ENCODE measurements at places on chromosomes 7 and 10.

GRCh38 chr7:11707606-11708193 lies 124.3 kb downstream of the THSD7A start:
- no peak for DNase-seq

GRCh38 chr10:43902842-43903241 lies 254.2 kb upstream of the ZNF32 start:
- no peak for DNase-seq

- no peak for DNase-seq
These were observed 158.9 kb upstream of the ASAH2 start for GRCh38 chr10:50410066-50410811.

GRCh38 chr10:6769704-6770417 lies 189.8 kb upstream of the PRKCQ start:
- DNase-seq, result no peak

DNA sequence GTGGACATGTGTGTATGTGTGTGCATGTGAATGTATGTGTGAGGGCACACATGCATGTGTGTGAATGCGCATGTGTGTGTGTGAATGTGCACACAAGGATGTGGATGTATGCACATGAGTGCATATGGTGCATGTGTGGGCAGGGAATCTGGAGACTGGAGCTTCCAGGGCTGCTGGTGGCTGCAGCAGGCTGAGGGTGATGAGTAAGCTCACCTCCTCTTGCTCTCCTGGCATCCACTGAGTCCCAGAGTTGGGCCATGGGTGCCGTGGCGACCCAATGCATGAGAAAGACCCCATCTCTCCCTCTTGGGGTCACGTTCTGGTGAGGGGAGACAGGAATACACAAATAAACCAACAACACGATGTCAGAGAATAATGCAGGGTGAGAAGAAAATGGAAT lies 33.3 kb upstream of the COL13A1 start:
- no peak for DNase-seq

DNA sequence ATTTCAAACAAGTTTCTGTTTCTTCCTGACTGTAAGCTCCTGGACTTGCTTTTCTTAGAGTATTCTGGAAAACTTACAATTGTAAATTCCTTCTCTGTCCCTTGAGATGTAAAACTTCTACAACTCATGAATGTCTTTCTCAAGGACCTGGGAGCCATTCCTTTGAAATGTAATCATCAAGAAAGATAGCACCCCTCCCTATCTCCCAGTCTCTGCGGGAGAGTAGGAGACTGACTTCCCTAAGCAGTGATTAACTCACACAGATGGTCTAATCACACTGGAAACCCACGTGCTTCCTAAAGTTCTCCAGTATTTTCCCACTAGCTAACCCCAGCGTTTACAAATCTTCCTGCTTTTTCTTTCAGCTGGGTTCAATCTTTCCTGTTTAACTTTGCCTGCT lies 549.4 kb downstream of the SORCS1 start:
- DNase-seq, result no peak

DNA sequence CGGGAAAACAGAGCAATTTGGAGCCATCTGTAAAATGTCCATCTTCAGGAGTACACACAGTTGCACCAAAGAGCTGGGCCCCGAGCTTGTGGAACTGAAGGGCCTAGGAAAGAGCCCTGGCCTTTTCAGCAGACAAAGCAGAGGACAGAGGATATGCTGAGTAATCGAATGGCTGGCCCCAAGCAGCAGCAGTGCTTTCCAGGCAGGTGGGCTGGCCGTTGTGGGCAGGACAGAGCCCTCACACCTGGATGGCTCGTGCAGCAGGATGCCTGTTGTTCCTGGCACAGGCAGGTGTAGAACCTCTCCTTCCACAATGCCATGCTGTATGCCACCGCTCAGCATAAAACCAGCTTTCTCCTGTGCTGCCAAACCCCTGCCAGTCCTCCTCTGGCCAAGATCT lies 32.5 kb upstream of the TNS3 start:
- DNase-seq, result no peak

DNA sequence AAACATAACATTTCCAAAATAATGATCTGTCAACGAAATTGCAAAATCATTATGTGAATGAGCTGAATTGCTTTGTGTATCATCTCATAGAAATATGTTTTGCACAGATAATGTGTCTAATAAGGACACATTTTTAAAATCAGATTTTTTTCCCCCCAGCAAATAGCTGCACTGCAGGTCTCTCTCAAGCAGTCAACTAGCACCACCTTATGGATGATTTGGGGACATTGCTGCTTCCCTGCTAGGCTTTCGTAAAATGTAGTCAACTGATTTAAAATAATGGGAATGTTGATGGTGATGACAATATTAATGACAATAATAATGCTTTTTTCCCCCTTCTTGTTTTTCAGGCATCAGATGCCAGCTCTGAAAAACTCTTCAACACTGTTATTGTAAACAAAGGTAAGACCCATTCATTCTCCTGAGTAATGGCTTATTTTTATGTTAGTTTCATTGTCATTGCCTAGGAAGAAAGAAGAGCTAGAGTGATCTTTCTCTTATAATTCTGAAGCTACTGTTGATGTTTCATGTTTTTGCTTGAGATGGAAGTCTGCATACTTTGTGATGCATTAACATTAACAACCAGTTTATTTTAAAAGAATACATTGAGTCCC lies 433.6 kb upstream of the GALNT17 start:
- peak; percentile 70 for DNase-seq

GRCh38 chr10:24467136-24467535 lies 256.6 kb downstream of the ARHGAP21 start:
- no peak for DNase-seq

GRCh38 chr7:111083413-111083812 lies 7.5 kb upstream of the LRRN3 start:
- DNase-seq, result no peak

DNA sequence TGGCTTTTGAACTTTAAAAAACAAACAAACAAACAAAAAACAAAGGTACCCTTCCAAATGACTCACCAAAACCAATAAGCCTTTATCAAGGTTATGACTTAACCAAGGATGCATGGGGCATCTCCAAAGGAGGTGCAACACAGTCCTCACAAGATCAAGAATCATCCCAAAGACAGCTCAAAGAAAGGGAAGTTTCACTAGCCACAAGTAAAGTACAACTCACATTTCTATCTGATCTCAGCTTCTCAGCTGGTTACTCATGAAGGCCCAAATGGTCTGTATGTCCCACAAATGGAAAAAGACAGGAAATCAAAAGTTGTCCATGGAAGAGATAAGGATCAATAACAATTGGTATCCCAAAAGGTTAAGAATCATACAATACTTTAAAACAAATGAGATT lies 6.0 kb upstream of the MKLN1 start:
- no peak for DNase-seq

DNA sequence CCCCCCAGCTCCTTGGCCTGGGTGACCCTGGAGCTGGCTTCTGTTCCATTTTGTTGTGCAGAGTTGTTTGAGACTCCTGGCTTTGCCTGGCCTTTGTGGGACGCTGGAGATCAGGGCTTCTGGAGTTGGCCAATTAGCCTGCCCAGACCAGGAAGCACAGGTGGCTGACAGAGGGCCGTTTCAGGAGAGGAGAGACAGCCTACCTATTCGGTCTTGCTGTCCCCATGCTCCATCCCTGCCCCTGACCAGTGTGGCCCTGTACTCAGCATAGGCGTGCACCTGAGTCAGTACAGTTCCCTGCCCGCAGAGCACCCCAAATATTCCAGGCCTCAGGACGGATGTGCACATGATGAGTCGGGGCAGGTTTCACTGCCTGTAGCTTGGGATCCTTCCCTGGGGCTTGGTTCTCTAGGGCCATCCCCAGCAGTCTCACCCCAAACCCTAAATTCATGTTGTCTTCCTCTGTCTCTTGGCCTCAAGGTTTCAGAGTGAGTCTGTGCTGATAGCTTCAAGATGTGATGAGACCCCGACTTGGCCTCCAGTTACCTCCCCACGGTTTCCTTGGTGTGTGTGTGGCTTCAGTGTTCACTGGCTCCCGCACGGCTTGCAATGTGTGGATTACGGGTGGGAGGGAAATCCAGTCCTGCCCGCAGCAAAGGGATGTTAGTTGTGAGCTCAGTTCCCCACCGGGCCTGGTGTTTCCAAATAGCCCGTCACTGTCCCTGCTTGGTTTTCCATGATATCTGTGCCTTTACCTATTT lies 44.7 kb downstream of the HTRA1 start:
- no peak for DNase-seq

GRCh38 chr7:1090686-1091643 lies 3.1 kb downstream of the GPER1 start:
- no peak for DNase-seq

DNA sequence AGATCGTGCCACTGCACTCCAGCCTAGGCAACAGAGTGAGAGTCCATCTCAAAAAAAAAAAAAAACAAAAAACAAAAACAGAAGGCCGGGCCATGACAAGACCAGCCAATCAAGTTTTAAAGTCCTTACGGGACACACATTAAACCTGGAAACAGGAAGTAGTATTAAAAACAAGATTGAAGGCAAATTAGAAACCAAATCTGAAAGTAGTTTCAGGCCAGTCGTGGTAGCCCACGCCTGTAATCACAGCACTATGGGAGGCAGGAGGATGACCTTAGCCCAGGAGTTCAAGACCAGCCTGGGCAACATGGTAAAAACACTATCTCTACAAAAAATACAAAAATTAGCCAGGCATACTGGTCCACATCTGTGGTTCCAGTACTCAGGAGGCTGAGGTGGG lies 18.1 kb downstream of the PSAP start:
- DNase-seq, result no peak

GRCh38 chr10:131020775-131021174 lies 290.7 kb downstream of the TCERG1L start:
- no peak for DNase-seq

- DNase-seq, result no peak
These were observed 2.5 kb upstream of the KPNA7 start for GRCh38 chr7:99210265-99210970.

DNA sequence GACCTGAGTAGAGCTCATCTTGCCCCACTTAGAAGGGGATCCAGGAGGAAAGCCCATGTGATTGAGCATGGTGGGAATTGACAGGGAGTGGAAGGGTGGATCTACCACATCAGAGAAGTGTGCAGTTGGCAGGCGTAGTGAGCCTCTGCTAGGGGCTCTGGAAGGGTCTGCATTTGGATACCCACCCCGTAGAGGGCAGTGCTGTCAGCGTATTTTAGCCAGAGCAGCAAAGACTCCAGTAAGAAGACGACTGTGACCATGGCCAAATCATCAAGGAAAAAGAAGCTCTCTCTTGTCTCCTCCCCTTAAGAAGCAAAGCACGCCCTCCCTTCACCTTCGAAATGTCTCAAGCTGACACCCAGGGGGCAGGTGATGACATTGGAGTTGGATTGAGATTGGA lies 68.8 kb upstream of the INHBA start:
- DNase-seq, result no peak

GRCh38 chr10:124287791-124288190 lies 130.9 kb downstream of the OAT start:
- no peak for DNase-seq

- no peak for DNase-seq
These were observed 101.8 kb downstream of the IQUB start for GRCh38 chr7:123432601-123433000.

DNA sequence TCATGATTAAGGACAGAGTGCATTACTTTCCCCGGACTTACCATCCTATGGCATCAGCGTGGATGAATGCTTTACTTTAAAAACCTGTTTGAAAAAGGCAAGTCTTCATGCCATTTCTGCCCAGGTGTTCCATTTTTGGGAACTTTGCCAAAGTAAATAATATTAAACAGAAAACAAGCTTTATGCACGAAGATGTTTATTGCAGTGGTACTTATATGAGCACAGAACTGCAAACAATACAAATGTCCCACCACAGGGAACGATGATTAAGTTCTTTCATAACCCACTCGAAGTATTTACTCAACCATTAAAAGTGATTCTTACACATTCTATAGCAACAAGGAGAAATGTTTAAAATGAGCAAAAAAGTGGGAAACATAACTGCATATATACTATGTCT lies 109.7 kb upstream of the GDF10 start:
- DNase-seq, result no peak

- no peak for DNase-seq
These were observed 23.7 kb downstream of the SHH start for GRCh38 chr7:155788616-155789000.

DNA sequence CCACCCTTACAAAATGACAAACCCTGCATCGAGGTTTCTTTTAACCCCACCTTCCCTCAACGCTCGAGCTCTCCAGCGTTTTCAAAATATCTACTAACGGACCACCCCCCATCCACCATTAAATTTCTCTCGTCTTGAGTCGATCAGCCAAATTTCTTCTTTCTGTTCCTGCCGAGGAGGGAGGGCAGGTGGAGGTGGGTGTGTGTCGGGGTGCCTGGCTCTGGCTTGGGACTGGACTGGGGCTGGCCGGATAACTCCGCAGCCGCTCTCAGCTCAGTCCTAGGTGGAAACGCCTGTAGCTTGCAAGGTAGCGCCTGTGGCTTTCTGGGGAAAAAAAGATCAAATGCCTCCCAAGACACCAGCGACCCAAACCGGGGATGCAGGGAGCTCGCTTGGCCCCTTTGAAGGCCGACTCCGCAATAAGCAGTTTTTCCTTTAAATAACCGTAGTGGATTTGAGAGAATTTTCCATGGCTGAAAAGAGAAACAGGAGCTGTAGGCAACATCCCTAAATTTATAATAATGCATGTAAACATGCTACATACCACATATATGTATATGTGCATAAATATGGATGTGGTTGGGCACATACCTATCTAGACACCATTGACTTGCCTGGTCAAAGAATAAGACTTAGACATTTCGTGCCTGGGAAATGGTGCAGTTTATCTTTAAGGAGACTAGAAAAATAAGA lies 1.9 kb upstream of the TMEM178B start:
- DNase-seq, result peak; percentile 39

All from NCI-H1092 (cell line).